ENCODE measurements at places on chromosomes 12 and 14.

DNA sequence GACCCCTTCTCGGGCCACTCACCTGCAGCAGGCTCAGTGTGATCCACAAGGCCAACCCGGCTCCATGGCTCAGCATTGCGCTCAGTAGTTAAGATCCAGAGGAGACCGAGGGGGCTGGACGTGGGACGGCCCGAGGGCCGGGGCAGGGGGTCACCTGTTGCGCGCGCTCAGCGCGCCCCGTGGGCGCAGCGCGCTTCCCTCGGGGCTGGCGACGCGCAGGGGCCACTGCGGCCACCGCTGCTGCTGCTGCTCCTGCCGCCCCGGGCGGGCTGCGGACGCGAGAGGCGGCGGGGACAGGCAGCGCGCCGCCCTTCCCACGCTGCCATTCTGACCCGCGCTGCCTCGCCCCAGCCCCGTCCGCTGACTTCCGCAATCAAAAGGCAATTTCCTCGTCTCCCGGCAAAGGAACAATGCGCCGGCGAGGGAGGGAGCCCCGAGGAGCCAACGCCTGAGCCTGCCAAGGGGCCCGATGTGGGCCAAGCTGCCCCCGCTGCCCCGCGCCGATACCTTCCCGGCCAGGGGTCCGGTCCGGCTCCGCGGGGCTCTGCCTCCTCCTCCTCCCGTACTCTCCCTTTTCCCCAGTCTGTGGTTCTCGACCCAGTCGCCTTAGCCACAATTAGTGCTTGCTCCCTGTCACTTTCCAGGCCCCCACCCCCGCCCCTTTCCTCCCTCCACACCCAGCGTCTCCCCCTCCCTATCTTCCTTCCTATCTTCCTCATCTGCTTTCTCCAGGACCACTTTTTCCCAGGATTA, 27.3 kb downstream of the PTPRB start:
- DNase-seq: no peak

- no peak for DNase-seq
Observed at GRCh38 chr14:21978184-21978998, 304.8 kb upstream of the OR4E1 start.

DNA sequence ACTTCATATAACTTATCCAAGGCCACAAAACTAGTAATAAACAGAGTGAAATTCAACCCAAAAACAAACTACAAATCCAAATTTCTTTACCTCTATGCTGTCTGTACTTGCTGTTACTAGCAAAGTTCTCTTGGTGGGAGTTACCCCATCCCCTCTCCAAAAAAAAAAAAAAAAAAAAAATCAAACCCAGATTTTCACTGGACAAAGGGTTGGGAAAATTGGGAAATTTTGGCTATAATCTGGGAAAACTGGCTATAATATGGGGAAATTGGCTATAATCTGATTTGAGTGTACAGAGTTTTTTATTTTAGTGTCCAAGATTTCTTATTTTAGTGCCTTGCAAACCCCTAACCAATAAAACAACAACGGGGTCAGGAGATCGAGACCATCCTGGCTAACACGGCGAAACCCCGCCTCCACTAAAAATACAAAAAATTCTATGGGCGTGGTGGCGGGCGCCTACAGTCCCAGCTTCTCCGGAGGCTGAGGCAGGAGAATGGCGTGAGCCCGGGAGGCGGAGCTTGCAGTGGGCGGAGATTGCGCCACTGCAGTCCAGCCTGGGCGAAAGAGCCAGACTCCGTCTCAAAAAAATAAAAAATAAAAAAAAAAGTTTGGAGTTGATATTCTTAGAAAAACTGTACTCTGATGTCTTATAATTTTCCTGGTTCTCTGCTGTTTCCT, 148.4 kb downstream of the CHST11 start:
- DNase-seq: no peak

- DNase-seq: no peak
Observed at GRCh38 chr14:92801917-92802316, 7.8 kb downstream of the GOLGA5 start.

- DNase-seq: no peak
Observed at GRCh38 chr14:63267171-63267570, 51.6 kb downstream of the GPHB5 start.

DNA sequence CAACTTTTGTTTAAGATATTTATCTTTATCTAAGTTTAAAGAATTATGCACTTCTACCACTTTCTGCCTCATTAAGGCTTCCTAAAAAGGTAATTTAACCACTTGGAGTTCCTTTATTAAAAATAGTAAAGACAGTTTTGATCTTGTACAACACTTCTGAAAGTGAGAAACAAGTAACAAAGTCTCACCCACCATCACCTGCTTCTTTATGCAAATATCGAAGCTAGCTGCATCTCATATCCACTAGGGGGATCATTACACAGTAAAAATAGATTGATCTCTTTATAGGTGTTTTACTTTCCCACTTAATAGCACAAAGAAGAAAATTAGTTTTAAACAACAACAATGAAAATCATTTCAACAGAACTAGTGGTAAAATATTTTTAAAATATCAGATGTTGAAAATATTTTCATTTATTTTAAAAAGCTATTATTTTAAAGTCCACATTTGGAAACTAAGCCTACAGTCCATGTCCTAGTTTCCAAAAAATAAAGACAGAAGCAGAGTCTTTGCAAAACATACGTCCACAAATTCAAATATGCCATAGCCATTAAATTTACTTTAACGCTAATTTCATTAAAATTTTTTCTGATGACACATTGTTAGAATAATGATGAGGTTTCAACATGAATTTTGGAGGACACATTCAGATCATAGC, 160.0 kb upstream of the SOX5 start:
- DNase-seq: no peak

- DNase-seq: no peak
Observed at GRCh38 chr14:82667006-82667405, 1133.4 kb upstream of the SEL1L start.

- no peak for DNase-seq
Observed at GRCh38 chr12:78331753-78332152, 501.1 kb downstream of the NAV3 start.

- no peak for DNase-seq
Observed at GRCh38 chr14:99128185-99128584, 143.8 kb downstream of the BCL11B start.

DNA sequence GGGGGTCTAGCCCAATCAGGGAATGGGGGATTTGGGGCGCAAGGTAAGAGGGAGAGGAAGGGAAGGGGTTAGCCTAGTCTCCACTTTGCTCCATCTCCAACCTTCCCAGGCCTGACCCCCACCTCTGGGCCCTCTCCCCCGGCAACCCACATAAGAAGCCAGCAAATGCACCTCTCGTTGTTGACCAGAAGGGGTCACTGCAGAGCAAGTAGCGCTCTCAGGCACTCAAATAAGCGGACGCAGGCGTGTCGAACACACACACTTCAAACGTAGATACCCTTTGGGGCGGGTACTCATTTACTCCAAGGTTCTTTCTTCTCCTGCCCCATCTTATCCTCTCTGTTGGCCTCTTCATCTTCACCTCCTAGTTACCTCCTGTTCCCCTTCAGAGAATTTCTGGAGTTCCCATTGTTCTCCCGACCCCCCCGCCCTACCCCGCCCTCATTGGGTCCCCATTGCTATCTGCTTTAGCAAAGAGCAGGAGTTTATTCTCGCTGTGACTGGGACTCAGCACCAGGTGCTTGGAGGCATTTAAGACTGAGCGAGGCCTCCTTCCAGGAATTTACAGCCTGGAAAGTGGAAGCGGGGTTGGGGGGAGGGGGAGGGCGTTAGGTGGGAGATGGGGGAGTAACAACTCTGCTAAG, 1.5 kb upstream of the SRRM4 start:
- peak; percentile 30 for DNase-seq

DNA sequence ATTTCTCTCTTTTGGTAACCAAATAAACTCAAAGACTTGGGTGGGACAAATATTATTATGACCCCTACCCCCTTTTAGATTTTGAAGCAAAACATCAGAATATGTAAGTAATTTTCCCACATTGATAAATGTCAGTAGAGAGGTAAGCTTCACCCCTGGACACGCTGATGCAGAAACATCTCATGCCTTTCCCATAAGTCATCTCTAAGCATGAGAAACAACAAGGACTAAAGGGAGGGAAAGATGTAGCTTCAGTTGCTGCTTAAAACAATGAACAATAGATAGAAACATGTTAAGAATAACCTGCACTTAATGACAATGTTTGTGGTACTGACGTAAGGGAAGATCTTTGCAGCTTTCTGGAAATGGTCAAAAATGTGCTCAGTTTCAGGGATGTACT, 56.3 kb upstream of the SLC8A3 start:
- no peak for DNase-seq

- no peak for DNase-seq
Observed at GRCh38 chr12:114944736-114945135, 260.8 kb upstream of the TBX3 start.

- DNase-seq: no peak
Observed at GRCh38 chr12:106082216-106083175, 56.3 kb downstream of the NUAK1 start.

DNA sequence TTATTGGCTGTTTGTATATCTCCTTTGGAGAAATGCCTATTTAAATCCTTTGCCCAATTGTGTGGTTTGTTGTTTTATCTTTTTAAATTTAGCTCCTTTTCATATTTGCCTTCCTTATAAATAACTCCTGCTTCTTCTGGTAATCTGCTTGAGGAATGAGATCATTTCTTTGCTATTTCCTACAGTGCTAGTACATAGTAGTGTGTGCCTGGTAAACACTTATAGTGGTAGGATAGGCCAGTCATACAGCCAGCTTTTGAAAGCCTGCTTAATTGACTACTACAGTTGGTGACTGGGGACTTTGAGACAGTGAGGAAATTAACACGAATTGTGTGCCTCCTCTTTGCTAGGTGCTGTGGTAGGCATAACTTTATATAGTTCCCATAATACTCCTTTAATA, 68.7 kb downstream of the BORCS5 start:
- DNase-seq: peak; percentile 67

- DNase-seq: no peak
Observed at GRCh38 chr12:53064613-53065436, 14.4 kb downstream of the SPRYD3 start.

DNA sequence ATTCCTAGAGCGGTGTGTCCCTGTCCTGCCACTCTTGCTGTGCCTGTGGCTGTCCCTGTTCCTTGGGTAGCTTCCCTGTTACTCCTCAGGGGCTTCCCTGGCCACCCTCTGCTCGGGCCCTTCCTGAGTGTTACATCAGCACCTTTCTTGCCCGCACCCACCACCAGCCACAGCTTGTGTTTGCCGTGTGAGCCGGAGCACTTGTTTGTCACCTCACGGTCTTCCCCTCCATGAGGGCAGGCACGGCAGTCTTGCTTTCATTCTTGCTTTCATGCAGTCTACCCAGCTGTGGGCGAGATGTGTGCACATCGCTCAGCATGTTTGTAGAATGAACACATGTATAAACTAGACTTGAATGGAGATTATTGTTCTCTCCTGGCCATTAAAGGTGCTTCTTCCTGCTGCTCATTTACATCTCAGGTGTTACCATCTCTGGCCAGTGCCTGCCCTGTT, 42.0 kb downstream of the TRAF3 start:
- DNase-seq: no peak

GRCh38 chr12:132514838-132515237, 24.9 kb downstream of the FBRSL1 start:
- DNase-seq: no peak

- no peak for DNase-seq
Observed at GRCh38 chr12:67161322-67161918, 107.7 kb upstream of the CAND1 start.

- DNase-seq: no peak
Observed at GRCh38 chr12:109467978-109468676, 9.0 kb downstream of the KCTD10 start.

DNA sequence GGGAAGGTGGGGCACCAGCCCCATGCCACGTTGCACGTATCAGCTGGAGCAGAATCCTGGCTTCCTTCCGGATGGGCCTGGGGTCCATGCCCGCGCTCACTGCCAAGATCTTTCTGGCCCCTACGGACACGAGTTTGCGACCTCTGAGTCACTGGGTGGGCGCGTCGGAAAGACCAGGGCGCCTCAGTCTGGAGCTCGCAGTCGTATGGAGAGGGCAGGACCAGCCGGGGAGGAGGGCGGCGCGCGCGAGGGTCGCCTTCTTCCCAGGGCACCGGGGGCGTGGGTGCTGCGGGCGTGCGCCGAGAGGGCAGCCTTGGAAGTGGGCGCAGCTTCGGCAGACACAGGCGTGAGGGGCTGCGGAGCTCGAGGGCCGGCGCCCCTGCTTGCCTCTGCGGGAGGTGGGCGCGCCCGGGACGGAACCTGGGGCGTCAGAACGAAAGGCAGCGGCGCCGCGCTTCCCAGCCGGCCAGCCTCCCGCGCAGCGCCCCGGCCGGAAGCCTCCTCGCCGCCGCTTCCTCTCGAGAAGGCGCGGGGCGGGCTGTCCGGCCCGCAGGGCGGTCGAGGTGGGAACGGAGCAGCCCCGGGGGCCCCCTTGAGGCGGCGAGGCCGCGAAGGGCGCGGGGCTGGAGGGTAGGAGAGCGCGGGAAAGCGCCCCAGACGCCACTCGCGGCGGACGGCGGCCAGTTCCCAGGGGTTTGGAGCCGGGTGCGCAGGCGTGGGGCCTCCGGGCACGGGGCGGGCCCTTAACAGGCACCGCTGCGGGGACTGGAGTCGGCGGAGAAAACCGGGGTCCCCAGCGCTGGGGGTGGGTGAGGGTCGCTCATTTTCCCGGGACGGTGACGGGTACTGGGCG, at the start of gene ARL6IP4:
TSS of gene ARL6IP4 (plus strand) at position 499 of the 853 bp plus-strand sequence. CDS start 459 bp downstream, outside the sequence.
- no peak for DNase-seq

DNA sequence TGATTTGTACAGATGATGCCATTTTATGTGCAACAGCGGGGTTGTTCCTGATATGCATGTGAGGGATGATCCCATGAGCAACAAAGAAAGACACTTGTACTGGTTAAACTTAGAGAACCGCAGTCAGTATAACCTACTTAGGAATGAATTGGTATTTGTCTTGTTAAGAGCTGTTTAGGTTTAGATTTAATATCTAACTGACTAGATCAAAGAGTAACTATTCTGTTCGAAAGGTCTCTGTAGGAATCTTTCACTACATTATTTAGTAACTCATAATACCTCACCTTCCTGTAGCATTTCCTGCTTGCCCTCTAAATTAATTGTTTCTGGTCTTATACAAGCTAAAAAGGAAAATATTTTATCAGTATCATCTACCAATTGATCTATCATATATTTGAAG, 350.4 kb downstream of the TRHDE start:
- DNase-seq: no peak

DNA sequence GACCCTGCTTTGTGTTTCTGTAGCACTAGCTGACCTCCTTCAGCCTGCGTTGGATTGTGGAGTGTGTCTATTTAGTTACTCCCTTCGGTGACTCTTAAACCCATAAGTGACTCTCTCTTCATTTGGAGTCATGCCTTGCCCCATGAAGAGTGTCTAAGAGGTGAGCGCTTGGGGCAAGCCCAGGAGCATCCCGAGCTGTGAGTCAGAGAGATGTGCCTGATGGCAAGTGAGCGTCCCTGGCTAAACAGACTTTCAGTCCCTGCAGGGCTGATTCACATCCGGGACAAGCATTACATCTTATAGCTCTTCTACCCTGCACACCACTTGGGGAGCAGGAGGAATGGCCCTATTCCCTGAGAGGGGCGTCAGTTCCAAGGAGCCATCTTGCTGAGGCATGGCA, 24.3 kb upstream of the ATF1 start:
- no peak for DNase-seq

GRCh38 chr12:47385653-47386052, 305.9 kb upstream of the AMIGO2 start:
- DNase-seq: no peak

- no peak for DNase-seq
Observed at GRCh38 chr14:63517354-63517753, 25.8 kb downstream of the PPP2R5E start.

GRCh38 chr12:79378496-79378895, 312.3 kb downstream of the PAWR start:
- DNase-seq: no peak

Measured in LNCaP clone FGC (cell line).